Mammary microvascular endothelial cell (primary cell): ENCODE measurements at places on chromosomes 4 and X. TPM values are rescaled to one million over a fixed set of nuclear protein-coding genes. Genes with fewer than 3 reads are reported as not detected.

RASSF6 gene
- not detected in 2 replicates for total RNA-seq

TSC22D3 gene
- total RNA-seq = 9.5 and 15.5 TPM in 2 replicates

PRRG1 gene
- total RNA-seq = 25.2 and 30.4 TPM in 2 replicates

RNF175 gene
- not detected in 2 replicates for total RNA-seq

MAOA gene
- 28.1 and 32.4 TPM in 2 replicates for total RNA-seq

CLCN4 gene
- 5.1 and 5.4 TPM in 2 replicates for total RNA-seq

MTMR8 gene
- total RNA-seq = 0.05 and 1.3 TPM in 2 replicates

MAOB gene
- not detected in 2 replicates for total RNA-seq

TNMD gene
- total RNA-seq = not detected in 2 replicates

DSPP gene
- not detected in 2 replicates for total RNA-seq

TFE3 gene
- total RNA-seq = 52.4 and 62.2 TPM in 2 replicates

FAM149A gene
- total RNA-seq = 0.47 and 1.1 TPM in 2 replicates

TENT5D gene
- total RNA-seq = not detected in 2 replicates

FGFBP1 gene
- total RNA-seq = not detected in 2 replicates
